ENCODE measurements at places on chromosomes 2 and 18.
A peak's percentile ranks its signal among the peaks of the same experiment; 100 is the strongest.

DNA sequence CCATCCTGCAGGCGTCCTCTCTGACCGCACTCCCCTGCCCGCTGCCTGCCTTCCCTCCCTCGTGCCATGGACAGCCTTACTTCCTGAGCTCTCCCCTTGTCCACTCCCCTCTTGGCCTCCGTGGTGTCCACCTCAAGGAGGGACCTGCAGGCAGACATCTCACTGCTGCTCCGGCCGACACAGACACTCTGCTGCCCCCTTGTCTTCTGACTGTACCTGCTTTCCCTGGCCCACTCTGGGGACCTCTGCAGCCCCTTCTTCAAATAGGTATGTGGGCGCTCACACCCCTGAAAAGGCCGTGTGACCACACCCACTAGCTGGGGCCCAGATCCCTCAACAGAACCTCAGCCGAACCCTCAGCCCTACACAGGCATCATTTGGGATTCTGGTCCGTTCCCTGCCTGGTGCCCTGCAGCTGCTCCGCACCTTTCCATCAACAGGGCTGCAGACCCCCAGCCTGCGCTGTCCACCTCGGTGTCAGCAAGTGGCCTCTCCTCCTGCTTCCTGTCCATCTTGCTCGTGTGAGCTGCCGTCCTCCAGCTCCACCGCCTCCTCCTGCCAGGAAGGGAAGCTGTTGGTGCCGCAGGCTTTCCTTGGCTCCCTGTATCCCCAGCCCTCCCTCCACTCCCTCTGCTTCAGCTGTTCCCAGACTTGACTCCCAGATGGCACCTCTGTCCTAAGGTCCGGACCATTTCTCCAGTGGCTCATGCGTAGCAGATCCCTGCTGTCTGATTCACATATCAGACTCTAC lies 94.1 kb downstream of the KLHL29 start:
- no peak for DNase-seq

GRCh38 chr2:67974559-67975430 lies 88.0 kb downstream of the C1D start:
- no peak for DNase-seq

GRCh38 chr2:188291617-188292347 lies at the start of gene GULP1:
Gene GULP1 (plus strand): TSS chr2:188291874. CDS start chr2:188477703, 185,829 bp downstream.
- peak; percentile 18 for DNase-seq

- DNase-seq, result no peak
Observed at GRCh38 chr18:54931152-54931551, 28.1 kb downstream of the CCDC68 start.

DNA sequence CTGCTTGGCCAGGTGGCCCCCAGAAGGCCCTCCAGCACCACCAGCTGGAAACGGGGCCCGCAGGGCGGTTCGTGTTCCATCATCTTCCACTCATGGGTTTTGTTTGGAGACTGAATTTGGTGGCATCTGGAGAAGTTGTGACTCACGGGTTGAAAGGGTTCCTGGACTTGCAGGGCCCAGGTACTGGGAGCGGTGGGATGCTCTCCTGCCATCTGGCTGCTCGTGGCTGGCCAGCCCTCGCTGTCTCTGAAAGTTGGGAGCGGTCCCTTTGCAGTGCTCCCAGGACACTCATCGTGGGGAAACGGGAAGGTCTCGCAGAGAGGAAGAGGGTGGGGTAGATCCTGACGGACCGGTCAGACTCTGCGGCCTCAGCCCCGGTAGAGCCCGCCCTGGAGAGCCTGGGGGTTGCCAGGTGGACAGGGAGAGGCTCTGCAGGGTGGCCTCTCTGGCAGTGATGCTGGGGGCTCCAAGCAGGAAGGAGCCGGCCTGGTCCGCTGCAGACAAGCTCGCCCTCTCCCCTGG lies 47.5 kb downstream of the TWIST2 start:
- no peak for DNase-seq

DNA sequence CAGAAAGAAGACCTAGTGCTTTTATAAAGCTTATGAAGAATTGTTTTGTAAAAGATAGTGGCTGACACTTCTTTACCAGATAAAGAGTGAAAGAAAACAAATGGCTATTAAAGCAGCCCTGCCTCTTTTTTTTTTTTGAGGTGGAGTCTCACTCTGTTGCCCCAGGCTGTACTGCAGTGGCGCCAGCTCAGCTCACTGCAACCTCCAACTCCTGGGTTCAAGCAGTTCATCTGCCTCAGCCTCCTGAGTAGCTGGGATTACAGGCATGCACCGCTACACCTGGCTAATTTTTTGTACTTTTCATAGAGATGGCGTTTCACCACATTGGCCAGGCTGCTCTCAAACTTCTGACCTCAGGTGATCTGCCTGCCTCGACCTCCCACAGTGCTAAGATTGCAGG lies 12.9 kb downstream of the ARPC2 start:
- no peak for DNase-seq

- DNase-seq, result no peak
Observed at GRCh38 chr2:140797718-140798117, 1333.1 kb downstream of the LRP1B start.

DNA sequence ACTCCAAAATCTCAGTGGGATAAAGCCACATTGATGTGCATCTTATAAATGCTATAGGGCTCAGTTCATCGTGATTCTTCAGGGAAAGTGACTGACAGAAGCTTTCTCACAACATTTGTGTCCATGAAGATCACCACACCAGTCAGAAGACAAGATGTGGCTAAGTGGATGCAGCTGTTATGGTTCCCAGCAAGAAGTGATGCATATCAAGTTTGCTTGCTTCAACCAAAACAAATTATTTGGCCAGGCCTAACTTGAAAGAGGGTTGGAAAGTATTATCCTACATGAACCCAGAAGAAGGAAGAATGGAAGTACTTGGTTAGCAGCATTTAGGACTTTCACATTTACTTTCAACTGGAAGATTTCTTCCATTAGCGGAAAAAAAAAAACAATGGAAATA lies 210.0 kb upstream of the ACVR2A start:
- DNase-seq, result no peak

DNA sequence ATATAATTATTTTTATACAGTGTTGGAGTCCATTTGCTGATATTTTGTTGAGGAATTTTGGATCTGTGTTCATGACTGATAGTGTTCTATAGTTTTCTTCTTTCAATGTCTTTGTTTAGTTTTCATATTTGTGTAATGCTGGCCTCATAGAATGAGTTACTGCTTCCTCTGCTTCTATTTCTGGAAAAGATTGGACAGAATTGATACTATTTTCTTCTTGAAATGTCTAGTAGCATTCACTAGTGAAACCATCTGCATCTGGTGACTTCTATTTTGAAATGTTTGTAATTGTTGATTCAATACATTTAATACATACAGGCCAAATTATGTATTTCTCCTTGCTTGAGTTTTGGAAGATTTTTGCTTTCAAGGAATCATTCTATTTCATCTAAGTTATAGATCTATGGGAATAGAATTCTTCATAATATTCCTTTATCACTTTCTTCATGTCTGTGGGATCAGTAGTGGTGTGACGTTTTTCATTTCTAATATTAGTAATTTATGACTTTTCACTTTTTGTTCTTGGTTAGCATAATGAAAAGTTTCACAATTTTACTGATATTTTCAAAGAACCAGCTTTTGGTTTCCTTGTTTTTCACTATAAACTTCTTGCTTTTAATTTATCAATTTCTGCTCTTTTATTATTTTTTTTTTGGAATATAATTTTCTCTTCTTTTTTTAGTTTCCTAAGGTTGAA lies 509.9 kb upstream of the VRK2 start:
- DNase-seq, result no peak

- no peak for DNase-seq
Observed at GRCh38 chr2:8049851-8050571, 631.8 kb upstream of the ID2 start.

GRCh38 chr2:207662203-207662602 lies 37.0 kb upstream of the METTL21A start:
- no peak for DNase-seq

GRCh38 chr2:128488434-128488833 lies 169.8 kb upstream of the HS6ST1 start:
- DNase-seq, result no peak

- DNase-seq, result no peak
Observed at GRCh38 chr2:159562248-159562647, 54.1 kb downstream of the BAZ2B start.

DNA sequence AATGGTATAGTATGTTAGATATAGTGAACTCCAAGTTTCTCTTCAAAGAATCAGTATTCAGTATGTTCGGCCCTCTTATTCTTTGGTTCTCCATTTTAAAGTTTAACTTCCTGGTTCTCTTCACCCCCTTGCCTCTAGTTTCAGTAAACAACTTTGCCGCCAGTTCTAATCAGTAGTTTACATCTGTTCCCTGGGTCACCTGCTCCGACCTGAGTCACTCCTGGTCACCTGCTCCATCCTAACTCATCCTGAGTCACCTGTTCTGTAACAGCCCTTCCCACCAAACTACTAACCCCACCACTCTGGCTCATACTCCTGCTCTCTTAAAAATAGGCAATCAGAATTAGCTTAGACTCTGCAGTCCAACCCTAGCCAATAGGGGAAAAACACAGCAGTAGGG lies 23.7 kb upstream of the TEX51 start:
- DNase-seq, result no peak

DNA sequence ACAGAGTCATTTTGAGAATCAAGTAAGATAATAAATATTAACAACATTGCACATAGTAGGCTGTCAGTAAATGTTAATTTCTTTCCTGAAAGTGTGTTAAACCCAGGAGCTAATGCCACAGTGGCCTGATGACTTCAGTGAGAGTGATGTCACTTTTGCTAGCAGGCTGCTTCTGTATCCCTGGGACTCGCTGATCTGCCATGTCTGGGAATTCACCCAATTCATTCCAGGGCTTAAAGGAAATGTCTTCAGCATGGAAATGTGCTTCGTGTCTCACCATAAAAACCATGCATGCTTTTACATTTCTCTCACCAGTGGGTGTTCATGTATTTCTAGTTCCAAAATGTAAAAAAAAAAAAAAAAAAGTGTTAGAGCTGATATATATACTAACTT lies 56.8 kb upstream of the MAPRE3 start:
- no peak for DNase-seq

- peak; percentile 36 for DNase-seq
Observed at GRCh38 chr2:75200140-75201096, 1.1 kb upstream of the TACR1 start.

DNA sequence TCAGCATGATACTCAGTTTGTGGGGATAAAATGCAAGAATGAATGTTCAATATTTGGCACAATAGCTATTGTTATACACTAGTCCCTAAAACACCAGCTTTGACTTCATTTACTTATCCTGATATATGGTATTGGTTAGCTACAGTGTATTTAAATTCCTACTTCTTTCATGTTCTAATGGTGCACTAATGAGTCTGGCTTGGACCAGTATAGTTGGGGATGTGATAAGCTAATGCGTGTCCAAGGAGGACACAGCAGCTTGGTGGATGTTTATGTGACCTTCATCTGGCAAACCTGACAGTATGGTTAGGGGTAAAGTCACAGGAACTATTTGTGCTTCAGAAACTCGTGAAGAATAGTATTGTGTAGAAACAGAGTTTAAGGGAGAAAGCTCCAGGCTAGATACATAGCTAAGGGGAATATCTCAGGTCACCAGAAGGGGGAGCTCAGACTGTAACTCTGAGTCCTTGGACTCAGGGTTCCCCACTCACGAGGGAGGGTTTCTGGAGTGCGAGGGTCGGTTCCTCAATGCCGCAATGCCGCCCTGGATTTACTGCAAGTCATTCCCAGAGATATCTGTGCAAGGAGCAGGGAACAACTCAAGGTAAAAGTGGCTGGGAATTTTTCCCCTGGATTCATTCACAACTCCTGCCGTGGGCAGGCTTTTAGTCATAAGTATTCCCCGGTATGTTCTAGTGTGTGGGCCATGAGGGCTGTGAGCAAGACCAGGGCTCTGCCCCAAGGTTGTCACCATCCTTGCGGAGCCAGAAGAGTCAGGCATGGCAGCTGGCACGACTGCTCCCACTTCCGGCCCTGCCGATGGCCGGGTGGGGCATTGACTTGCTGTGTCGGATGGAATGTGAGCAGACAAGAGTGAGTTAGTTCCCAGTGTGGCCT lies 14.5 kb downstream of the IL1R2 start:
- no peak for DNase-seq

DNA sequence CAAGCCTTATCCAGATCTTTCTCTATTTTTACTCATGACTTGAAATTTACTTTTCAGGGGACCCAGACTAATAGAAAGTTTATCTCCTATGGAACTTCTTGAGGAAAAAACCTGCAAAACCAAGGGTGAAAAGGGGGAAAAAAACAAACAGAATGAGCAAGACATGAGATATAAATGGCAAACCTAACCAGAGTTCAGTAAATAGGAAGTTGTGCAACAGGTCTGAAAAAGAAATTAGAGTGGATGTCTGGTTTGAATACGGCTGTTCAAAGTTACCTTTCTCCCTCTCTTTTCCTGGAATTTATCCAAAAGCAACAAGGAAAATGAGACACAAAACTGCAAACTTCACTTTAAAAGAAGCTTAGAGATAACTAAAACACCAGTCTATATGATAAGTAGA lies 78.8 kb upstream of the TGFA start:
- DNase-seq, result no peak

DNA sequence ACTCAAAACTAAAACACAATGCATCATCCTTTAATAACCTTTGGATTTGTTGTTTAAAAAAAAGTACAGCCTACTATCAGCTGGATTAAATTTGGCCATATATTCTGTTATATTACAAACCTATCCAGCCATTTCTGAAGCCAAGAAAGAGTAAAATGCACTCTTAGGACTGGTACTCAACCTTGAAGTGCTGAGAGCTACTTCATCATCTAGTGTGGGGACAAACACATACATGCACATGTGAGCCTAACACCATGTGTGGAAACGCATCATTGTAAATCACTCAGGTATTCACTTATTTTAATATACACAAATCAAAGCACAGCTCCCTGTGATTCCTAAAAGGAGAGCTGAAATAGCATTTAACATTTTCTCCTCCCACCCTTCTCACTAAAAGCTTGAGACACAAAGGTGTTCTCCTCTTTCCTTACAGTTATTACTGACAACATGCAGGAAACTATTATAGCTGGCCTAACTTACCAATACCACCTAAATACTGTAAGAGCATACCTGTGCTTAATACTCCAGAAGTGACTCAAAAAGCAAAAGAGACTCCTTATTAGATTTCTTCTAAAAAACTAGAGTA lies 7.5 kb downstream of the BAZ2B start:
- no peak for DNase-seq

- DNase-seq, result no peak
Observed at GRCh38 chr2:168534926-168535325, 78.9 kb downstream of the CERS6 start.

- no peak for DNase-seq
Observed at GRCh38 chr2:173547499-173547898, 192.8 kb downstream of the CDCA7 start.

- DNase-seq, result no peak
Observed at GRCh38 chr2:220278022-220278421, 650.6 kb downstream of the SLC4A3 start.

GRCh38 chr2:113081488-113082210 lies 13.9 kb downstream of the IL1F10 start:
- DNase-seq, result no peak
